ENCODE measurements at places on chromosomes 11 and 22. TPM values are rescaled to one million over a fixed set of nuclear protein-coding genes. Genes with fewer than 3 reads are reported as not detected.
A peak's percentile ranks its signal among the peaks of the same experiment; 100 is the strongest.

UFD1 gene
- total RNA-seq: 66.8 TPM

WNT11 gene
- 6.9 TPM for total RNA-seq

DNA sequence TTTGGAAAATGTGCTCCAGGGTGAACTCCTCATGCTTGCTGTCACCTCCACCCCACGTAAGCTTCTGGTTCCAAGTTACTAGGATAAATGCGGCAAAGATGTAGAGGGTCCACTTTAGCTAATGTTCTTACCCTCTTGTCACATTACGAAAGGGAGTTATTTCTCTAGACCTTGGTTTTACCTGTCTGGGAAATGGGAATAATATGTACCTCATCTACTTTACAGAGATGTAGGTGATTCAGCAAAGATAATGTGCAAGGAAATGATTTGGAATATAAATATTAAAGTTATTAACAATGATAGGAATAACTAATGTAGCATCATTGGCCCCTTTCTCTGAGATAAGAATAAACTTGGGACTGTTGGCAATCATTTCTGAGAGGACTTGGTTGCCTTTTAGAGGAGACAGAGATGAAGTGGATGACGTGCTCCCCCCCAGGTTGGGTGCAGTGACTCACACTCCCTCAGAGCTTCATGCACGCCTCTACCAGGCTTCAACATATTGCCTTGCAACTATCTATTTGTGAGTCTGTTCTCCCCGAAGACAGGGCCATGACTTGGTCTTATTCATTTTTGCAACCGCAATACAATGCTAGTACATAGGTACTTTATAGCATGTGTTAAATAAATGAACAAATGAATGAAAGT, 97.1 kb downstream of the ME3 start:
- H3K36me3 ChIP-seq: no peaks in the 10 kb centered on the region
- H3K27ac ChIP-seq: no peak overlapping the region
- no peak overlapping the region for H3K4me3 ChIP-seq
- H3K27me3 ChIP-seq: no peaks in the 10 kb centered on the region

DNA sequence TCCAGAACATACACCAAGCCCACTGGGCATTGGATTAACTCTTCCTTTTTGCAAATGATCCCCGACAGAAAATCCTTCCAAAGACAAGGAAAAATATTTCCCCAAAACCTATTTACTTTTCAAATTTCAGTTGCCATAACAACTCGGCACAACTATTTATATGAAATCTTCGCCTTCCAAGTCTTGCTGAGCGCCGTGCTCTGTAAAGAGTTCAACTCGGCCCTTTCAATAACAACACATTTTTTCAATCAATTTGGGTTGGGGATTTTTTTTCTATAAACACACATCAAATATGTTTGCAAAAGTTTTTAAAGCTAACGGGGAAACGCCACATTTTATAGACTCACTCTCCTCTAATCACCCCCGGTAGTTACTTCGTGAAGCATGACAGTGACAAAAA, 333.8 kb downstream of the MN1 start:
- no peak overlapping the region for H3K4me3 ChIP-seq
- no peaks in the 10 kb centered on the region for H3K36me3 ChIP-seq
- peak overlapping the region; percentile 36 for H3K27ac ChIP-seq

DNA sequence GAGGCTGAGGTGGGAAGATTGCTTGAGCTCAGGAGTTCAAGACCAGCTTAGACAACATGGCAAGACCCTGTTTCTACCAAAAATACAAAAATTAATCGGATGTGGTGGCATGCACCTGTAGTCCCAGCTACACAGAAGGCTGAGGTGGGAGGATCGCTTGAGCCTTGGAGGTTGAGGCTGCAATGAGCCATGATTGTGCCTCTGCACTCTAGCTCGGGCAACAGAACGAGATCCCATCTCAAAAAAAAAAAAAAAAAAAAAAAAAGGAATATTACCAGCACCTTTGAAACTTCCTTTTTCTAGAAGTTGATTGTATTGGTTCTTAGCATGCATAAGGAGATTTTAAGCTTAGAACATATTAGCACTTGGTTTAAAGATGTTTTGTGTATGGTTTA, 11.4 kb downstream of the CRKL start:
- no peak for DNase-seq
- H3K36me3 ChIP-seq: no peaks in the 10 kb centered on the region
- peaks cover 63% of the 10 kb centered on the region for H3K4me1 ChIP-seq
- H3K27ac ChIP-seq: no peak overlapping the region

- no peak overlapping the region for H3K4me3 ChIP-seq
- no peaks in the 10 kb centered on the region for H3K4me1 ChIP-seq
- no peaks in the 10 kb centered on the region for H3K27me3 ChIP-seq
- peaks cover 44% of the 10 kb centered on the region for H3K36me3 ChIP-seq
- no peak for DNase-seq
These were observed 25.2 kb downstream of the HIRA start for GRCh38 chr22:19406281-19406811.

DNA sequence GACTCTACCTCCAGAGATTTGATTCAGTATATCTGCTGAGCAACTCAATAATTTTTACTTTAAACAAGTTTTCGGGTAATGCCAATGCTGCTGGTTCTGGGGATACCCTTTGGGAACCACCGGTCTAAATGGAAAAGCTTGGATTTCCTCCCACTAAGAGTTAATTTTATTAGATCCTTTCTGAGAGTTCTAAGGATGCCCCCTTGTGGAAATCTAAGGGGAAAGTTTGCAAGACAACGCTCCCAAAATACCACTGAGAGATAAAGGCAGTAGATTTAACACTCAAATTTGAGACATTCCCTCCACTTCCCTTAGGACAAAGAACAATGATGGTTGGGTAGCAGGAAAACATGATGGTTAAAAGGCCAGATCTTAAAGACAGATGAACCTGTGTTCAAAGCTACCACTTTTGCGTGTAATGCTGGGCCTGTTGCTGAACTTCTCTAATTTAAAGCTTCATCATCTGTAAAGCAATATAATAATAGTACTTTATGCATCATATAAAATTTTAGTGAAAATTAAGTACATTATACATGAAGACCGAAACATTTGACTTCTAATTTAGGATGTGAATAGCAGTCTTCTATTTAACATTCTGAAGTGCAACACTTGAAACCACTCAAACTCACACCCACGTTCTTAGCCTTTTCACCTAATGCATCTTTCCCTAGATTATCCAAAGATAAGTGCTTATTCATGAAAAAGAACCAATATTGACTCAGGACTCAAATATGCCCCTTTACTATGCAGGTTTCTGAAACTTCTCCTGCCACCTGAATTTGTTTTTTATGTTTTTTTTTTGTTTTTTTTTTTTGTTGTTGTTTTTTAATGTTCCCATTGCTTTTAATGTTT, 110.1 kb upstream of the LUZP2 start:
- H3K27ac ChIP-seq: no peak overlapping the region
- DNase-seq: no peak
- no peaks in the 10 kb centered on the region for H3K27me3 ChIP-seq
- H3K36me3 ChIP-seq: no peaks in the 10 kb centered on the region
- no peak overlapping the region for H3K4me3 ChIP-seq

DNA sequence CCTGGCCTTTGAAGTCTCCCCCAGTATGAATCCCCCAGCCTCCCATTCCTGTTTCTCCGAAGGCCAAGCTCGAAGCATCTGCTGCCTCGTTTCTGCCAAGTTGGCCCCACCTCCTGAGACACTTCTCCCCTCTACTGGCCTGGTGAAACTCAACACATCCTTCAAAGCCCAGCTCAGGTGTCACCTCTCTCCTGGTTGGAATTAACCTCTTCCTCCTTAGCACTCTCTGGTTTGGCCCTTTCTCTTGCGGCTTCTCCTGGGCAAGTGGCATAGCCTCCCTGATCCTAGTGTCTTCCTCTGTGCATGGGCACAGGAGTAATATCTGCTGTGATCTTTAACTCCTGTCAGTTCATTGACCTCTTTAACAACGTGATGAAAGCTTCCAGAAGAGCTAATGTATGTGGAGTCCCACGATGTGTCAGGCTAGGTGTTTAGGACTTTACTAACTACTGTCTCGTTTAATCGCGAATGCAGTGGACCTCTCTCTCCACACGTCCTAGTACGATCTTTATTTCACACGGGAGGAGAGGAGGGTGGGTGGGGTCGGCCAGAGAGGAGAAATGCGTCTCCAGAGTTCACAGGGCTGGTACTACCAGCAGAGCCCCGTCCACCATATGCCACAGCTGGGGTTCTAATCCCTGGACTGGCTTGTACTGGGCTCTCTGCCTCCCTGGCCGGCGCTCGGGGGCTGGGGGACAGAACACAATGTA, 826 bp upstream of the PTPRJ start:
- no peaks in the 10 kb centered on the region for H3K27me3 ChIP-seq
- H3K27ac ChIP-seq: peak overlapping the region; percentile 84
- DNase-seq: no peak
- H3K36me3 ChIP-seq: no peaks in the 10 kb centered on the region

All from vagina (tissue), 2 donors.